ENCODE measurements at places on chromosomes 7 and 10.

GRCh38 chr10:20956843-20957242, 59.7 kb upstream of the NEBL start:
- DNase-seq: no peak

- DNase-seq: peak; percentile 5
These were observed 230.2 kb upstream of the AKR1E2 start for GRCh38 chr10:4595719-4596319.

- no peak for DNase-seq
These were observed 122.3 kb upstream of the CARD11 start for GRCh38 chr7:3165681-3166580.

GRCh38 chr10:58746474-58747185, 234.0 kb downstream of the BICC1 start:
- no peak for DNase-seq

DNA sequence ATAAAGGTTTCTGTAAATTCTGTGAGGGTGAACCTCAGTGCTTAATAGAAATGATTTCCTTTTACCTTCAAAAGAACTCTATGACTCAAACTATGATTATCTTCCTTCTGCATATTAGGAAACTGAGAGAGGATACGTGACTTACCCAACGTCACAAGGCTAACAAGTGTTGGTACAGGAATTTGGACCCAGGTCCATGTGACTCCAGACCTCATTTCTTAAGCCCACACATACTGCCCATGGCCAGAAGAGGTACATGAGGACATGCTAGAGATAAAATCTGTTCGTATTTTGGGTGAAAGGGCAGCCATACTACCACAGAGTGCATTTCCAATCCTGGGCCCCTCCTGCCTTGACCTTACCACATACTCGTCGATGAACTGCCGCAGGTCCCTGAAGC, 61.5 kb upstream of the TM9SF3 start:
- no peak for DNase-seq

DNA sequence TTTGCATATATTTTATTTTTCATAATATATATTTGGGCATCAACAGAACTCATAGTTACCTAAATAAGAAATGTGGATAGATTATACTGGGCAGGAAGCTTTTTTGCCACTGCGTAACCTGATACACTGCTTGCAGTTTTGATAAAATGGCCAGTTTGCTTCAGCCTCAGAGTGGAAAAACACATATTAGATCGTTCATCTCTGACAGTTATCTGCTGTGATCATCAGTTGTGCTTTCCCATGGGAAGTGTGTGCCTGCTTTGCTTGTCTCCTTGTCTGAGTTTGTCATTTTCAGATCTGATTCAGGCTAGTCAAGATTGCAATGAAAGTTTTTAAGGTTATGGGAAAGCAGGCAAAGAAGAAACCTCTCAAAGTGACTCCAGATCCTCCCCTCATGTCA, 54.0 kb downstream of the ADAM12 start:
- DNase-seq: no peak

GRCh38 chr7:116671681-116672595, at the start of gene MET:
Gene MET (plus strand): TSS chr7:116672196. CDS start chr7:116699085, 26,889 bp downstream.
- DNase-seq: peak; percentile 90

- DNase-seq: no peak
These were observed 306.6 kb upstream of the PFKP start for GRCh38 chr10:2760736-2761135.

GRCh38 chr10:24331457-24331856, 122.5 kb downstream of the KIAA1217 start:
- DNase-seq: peak; percentile 10

DNA sequence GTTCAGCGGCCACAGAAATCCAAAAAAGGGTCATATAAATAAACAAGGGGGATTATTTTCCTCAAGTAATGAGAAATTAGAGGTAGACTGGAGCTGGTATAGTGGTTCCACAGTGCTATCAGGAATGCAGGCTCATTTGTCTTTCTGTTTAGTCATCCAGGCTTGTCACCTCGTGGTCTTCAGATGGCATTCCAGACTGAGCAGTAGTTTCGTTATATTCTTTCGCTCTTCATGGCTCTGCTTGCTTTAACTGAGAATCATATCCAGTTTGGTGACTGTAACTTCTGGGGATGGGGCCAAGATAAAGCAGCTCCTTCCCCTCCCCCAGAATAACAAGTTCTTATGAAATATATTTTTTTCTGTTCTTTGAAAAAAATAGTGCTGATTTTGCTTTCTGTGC, 9.5 kb downstream of the ANKIB1 start:
- DNase-seq: peak; percentile 78

DNA sequence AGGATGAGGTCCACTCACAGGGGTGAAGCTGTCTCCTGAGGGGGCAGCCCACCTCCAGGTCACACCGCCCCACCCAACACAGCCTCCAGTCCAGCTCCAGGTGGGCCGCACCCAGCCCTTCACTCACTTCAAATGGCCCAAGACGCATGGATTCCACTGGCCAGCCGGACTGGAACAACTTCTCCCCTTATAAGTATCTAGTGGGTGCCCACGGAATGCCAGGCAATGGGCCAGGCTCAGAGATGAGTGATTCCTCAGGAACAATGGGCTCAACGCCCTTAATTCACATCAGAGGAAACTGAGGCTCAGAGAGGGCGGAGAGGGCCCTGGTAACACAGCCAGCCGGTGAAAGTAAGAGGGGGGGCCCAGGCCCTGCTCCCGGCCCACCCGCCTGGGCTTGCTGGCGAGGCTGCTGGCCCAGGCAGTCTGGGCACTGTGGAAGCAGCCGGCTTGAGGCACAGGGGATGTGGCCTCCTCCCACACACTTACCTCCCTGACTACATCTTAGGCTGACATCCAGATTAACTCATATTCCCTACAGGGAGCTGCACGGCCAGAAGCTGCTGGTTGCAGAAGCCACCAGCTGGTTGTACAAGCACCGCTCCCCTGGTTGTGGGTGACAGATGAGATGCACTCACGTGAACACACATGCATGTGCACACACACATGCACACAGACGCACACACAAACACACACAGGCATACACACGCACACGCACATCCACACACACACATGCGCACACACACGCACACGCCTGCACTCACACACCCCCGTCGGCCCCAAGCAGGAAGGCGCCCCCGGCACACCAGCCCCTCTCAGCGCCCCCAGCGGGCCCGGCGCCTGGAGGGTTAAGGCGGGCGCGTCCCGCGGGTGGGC, 1.0 kb upstream of the FAM20C start:
- peak; percentile 86 for DNase-seq

GRCh38 chr10:84406561-84406960, 78.2 kb downstream of the CCSER2 start:
- DNase-seq: no peak

DNA sequence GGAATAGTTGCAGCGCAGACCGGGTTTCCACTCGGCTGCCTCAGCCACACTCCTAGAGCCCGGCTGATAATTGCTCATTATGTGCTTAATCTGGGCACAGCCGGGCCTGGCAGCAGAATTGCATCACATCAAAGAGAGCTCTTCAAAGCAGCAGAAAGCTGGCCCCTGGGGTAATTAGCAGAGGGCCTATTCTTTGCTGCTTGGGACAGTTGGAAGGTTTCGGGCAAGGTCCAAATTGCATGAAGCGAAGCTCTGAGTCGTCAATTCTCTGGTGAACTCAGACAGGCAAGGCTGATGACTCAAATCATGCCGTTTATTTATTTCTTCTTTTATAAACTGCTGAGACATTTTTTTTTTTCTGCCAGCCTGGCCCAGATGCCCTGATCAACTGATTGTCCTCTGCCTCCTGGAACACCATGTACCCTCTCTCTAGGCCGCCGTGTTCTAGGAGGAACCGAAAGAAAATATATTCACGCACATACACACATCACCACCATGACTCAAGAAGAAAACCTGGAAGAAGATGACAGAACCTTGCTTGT, 242.2 kb downstream of the RAB11FIP2 start:
- DNase-seq: no peak

DNA sequence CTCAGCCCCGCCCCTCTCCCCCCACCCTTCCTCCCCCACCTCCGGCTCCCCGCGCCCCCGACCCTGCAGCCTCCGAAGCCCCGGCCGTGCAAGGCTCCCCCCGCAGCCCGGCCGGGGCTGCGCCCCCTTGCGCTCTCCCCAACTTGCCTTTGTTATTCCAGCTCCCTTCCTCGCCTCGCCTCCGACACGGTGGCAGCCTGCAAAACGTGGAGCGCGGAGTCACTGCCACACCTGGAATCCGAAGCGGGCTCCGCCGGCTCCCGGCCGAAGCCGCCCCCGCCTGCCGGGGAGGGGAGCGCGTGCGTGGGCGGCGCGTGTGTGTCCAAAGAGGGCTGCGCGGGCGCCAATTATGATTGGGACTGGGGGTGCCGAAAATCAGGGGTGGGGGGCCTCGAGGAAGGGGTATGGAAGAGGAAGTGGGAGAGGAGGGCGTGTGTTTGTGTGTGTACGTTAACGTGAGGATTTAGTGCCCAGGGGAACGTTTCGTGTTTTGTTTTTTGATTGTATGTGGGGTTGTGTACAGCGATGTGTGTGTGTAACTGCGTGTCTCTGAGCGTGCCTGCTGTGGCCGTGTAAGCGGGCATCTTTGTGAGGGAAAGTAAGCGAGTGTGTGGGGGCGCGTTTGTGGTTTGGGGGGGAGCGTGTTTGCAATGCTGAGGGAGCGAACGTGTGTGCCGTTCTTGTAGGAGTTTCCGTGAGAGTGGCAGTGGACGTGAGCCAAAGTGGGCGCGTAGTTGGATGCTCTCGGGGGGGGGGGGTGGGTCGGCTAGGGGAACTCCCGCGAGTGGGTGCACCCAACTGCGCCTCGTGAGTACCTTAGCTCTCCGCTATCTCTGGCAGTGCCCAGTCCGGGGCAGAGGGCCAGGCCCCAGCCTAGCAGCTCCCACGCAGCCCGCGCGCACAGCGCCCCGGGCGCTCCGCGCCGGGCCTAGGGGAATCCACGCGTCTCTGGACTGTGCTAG, 1.2 kb upstream of the ZMIZ1 start:
- DNase-seq: peak; percentile 82

DNA sequence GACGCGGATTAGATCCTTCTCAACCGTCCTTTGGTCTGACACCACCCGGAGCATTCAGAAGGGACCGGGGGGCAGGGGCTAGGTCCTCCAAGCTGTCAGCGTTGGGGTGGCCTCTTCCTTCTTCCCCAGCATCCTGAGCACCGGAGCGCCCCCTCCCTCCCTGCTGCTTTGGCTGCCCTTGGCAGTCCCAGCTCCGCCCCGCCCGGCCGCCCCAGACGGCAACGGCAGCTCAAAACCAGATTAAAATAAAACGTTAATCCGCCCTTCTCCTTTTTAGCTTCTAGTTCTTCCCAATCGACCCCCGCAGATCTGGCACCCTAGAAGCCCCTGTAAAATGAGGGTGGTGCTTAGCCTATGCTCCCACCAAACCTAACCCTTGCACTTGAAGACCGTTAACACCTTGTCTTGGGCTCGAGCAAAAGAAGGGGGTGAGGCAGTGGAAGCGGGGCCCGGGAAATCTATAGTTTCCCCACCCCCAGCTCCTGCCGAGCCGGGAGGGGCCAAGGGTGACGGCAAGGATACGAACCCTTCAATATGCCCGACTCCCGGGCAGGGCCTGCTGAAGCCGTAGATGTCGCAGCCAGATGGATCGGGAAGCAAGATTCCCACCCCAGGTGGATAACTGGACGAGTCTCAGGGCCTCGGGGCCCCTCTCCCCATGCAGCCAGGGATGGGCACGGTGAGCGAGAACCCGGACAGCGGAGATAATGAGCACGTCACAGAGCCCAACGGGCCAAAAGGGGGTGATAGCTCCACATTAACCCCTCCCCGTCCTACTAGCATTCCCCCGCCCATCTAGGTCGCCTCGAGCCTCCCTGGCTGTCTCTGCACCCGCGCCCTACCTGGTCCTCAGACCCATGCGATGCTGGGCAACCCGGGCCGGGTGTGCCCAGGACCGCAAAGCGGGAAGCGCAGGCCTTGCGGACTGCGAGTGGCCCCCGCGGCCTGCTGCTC, 169.7 kb downstream of the NRF1 start:
- no peak for DNase-seq

DNA sequence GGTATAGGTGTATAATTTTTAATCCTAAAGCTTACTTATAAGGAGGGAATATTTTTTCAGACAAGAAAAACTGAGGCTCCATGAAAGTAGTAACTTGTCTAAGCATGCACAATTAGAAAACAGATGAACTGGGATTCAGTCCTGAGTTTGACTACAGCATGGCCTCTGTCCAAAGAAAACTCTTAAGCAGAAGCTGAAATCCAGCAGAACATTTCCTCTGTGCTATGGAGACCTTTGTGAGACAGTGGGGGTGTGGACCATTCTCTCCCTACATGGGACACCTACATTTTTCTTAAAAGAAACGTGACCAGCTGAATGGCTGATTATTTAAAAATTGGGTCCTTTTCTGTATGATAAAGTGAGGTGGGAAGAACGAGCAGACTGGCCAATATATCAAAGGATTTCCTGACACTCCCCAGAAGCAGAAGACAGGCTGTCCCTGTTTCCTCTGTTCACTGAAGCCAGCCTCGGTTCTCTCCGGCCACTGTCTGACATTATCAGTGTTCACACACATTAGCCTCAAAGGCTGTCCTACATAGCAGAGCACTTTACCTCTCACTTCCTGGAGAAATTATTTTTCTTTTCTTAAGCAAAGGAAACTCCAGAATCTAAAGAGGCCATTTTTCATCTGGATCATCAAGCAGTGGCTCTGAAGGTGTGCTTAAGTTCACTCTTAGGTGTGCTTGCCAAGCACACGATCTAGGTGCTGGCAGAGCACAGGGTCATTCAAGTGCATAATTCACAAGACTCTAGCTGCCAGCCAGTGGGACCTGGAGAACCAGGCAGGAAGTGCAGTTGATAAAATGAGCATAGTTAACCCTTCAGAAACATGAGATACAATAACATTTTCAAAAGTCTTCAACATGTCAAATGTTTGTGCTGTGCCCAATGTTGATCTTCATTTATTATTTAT, 40.4 kb upstream of the KIAA1217 start:
- no peak for DNase-seq

DNA sequence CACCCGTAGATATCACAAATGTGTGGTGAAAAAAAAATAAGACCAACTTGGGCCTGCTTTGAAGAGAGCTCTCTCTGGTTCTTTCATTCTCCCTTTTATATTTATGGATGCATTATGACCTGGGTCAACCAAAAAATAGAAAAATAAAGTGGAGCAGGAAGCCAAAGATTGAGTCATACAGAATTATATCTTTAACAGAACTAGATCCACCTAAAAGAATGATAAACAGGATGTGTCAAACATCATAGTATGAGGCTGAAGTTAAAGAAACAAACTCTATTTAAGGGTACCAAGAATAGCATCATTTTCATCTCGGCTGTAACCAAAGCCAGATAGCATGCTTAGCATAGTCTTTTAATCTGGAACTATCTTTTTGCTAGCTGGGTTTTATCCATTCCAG, 28.8 kb upstream of the NMT2 start:
- peak; percentile 80 for DNase-seq

DNA sequence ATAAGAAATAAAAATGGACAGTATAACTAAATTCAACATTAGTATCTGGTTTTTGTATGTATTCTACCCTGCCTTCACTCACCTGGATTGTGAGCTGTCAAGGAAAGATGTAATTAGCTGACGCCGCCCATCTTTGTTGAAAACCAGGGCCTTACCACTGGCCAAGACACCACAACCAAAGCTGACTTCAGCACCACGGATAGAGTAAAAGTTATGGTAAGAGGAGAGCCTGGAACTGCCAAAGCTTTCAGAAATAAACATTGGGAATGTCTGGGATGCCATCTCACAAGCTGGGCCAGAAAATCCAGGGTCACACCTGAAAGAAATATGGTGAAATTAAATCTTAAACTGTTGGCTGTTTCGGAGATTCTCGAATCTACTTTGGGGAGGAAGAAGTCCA, 190.1 kb upstream of the SLC26A5 start:
- peak; percentile 50 for DNase-seq

GRCh38 chr10:70368774-70369482, 13.5 kb downstream of the LRRC20 start:
- DNase-seq: no peak
